Stimulated activated CD4-positive, alpha-beta T cell treated with anti-CD3 and anti-CD28 coated beads, Interleukin-1b, Interleukin-23, amount 100 ng/mL, for 48 hours (primary cell): ENCODE measurements at places on chromosomes 2 and 18.
A peak's percentile ranks its signal among the peaks of the same experiment; 100 is the strongest.

GRCh38 chr2:98897746-98898145, 38.3 kb downstream of the CRACDL start:
- DNase-seq, result no peak

DNA sequence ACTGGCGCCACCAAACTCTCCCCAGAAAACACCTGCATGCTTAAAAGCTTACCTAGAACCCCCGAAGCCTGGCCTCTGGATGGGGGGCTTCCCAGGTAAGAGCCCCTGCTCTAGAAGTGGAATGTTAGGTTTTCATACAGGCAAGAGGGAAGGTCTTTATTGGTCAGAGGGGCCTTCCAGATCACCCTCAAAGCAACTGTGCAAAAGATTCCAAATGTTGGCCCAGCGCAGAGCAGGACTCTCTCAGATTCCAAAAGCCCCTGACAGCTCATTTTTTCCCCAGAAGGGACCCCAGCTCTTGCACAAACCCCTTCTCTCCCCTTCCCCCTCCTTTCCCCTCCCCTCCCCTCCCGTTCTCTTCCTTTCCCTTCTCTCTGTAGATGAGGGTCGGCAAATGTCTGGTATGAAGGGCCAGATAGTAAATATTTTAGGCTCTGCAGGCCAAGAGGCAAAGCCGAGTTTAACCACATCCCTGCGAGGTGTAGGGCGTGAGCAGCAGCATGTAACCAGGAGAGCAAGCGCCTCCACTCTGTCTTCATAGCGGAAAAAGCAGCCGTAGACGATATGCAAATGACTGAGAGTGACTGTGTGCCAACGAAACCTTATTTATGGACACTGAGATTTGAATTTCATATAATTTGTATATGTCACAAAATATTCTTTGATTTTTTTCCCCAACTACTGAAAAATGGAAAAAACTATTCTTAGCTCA, 116.9 kb downstream of the SMAD7 start:
- DNase-seq, result peak; percentile 72

DNA sequence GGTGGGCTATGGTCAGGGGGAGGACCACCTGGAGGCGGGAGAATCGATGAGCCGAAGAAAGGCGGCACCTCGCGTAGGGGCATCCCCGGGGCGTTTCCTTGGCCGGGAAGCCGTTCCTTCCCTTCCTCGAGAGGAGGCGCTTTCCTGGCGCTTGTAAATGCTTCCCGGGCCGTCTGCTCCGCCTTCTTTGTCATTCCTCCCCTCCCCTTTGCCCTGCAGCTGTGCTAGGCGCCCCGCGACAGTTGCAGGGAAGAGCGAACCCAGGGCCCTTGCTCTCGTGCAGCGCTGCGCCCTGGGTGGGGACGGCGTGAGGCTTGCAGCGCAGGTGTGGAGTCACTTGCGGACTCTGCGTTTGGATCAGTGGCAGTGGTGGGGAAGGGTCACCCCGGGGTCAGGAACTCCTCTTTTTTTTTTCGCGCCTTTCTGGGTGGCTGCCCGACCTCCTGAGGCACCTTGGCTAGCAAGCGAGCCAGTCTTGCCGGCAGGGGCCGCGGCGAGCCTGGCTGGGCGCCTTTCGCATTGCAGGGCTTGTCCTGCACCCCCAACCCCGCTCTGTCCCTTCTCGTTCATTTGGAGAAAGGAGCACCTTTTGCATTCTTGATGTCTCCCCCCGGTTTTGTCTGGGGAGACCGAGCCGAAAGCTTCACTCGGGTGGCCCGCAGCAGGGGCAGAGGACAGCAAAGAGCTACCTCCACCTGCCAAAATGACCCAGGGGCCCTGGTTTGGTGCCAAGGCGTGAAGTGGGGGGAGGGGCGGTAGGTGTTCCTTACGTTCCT, 858 bp downstream of the KCNS3 start:
- no peak for DNase-seq

- DNase-seq, result no peak
These were observed 385.9 kb downstream of the TXNL1 start for GRCh38 chr18:56252456-56252855.

- DNase-seq, result no peak
These were observed 30.5 kb downstream of the PREPL start for GRCh38 chr2:44330801-44331200.

DNA sequence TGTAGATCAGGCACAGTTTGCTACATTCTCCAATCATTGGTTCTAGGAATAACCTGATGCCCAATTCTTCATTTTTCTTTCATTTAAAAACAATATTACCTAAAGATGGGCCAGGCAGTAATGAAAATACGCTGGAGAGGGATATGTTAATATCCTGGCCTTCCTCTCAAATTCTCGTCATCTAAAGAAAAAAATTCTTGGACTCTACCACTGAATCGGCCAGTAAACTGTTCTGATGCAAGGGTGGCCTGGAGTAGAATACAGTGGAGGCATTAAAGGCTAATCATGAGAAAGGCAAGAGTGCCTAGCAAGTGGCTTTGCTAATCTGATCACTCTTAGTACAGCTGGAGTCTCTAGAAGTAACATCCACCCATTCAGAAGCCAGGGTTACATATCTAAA, 157.7 kb downstream of the ANTXR1 start:
- DNase-seq, result no peak

GRCh38 chr2:55839182-55839819, 84.3 kb downstream of the EFEMP1 start:
- no peak for DNase-seq

- no peak for DNase-seq
These were observed 32.9 kb upstream of the SCG2 start for GRCh38 chr2:223635080-223635479.

- no peak for DNase-seq
These were observed 428 bp downstream of the TCF4 start for GRCh38 chr18:55587418-55588110.
